Activated CD4-positive, alpha-beta T cell treated with anti-CD3 and anti-CD28 coated beads for 4 hours (primary cell): ENCODE measurements at places on chromosomes 2 and 18.

DNA sequence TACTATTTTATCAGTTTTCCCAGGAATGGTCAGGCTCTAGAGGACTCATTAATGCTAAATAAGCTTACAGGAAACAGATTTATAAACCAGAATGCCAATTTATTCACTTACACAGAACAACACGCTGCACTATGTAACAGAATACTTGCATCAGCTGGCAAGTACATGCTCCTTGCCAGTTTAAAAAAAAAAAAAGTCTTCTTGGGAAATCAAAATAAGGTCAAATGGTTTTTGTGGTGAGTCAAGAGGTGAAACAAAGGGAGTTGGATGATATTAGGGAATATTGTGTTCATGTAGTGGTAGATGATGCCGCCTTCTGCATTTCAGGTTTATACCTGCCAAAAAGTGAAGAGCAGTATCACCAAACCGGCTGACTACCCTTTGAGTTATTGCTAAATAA lies 1322.1 kb upstream of the ZEB2 start:
- no peak for DNase-seq

- no peak for DNase-seq
Measured at GRCh38 chr2:232731470-232731869, 34.3 kb downstream of the GIGYF2 start.

- DNase-seq = no peak
Measured at GRCh38 chr2:166238176-166238575, 110.4 kb upstream of the SCN1A start.

GRCh38 chr2:4964001-4964540 lies 728.1 kb upstream of the SOX11 start:
- DNase-seq = no peak

- no peak for DNase-seq
Measured at GRCh38 chr2:6523476-6523875, 342.2 kb downstream of the CMPK2 start.

DNA sequence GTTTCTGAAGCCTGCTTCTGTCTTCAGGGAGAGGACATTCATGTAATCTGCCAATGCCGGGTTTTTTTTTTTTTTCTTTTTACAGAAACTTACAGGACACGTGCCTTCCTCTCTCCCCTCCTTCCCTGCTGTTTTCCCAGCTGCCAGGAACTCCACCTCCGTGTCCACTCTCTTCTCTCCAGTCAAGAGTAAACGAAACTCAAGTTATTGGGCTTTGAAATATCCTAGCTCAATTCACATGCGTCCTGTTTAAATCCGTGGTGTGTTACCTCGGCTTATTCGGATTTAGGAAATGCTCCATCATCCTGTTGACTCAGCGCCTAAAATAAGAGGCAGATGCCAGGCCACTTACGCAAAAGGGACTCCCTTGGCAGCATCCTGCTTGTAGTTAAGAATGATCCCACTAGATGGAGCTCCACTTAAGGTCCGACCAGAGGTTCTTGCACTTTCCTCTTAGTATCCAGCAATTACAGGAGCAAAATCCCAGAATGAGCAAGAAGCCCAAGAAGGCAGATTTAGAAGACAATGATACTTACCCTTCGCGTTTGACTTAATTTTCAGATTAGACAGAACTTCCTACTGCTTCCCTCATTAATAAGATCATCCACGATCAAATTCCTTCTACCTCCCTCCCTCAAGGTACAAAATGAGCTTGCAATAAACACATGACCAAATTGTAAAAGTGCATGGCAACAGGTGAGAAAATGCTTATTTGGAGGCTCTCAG lies 97.2 kb upstream of the ZCCHC2 start:
- peak; percentile 64 for DNase-seq

DNA sequence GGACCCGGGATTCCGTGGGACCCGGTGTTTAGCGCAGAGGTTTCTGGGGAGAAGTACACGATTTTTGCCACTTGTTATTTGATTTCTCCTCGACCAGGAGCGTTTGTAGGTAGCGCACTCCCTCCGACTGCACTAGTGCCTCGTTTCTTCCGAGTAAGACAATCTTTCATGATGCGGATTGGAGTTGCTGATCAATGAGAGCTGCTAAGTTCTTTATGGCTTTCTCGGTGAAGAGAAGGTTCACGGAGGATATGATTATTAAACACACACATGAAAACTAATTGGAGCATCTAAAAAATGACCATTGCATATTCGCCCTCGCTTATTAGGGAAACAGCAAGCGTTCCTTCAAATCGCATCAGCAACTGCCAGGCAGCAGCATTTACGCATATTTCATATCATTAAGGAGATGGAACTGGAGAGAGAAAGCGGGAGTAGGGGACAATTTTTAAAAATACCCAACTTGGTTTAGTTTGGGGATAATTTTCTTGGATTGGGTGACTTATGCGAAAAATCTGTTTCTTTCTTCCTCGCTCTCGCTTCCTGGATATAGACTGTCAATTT lies 616 bp downstream of the EML6 start:
- no peak for DNase-seq

DNA sequence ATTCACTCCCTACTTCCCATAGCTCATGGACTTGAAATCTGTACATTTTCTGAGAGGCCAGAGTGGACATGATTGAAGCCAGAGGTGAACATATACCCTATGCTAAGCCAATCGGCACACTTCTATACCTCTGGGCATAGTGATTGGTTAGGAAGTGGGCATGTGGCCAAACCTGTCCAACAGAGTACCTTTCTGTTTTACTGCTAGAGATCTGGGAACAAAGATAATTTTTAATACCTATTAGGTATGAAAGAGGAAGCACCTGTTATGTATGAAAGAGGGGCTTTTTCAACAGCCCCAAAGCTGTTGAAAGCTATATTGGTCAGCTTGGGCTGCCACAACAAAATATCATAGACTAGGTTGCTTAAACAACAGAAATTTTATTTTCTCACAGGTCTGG lies 27.7 kb downstream of the METTL8 start:
- no peak for DNase-seq

- no peak for DNase-seq
Measured at GRCh38 chr2:199962203-199962602, 6.8 kb downstream of the MAIP1 start.

DNA sequence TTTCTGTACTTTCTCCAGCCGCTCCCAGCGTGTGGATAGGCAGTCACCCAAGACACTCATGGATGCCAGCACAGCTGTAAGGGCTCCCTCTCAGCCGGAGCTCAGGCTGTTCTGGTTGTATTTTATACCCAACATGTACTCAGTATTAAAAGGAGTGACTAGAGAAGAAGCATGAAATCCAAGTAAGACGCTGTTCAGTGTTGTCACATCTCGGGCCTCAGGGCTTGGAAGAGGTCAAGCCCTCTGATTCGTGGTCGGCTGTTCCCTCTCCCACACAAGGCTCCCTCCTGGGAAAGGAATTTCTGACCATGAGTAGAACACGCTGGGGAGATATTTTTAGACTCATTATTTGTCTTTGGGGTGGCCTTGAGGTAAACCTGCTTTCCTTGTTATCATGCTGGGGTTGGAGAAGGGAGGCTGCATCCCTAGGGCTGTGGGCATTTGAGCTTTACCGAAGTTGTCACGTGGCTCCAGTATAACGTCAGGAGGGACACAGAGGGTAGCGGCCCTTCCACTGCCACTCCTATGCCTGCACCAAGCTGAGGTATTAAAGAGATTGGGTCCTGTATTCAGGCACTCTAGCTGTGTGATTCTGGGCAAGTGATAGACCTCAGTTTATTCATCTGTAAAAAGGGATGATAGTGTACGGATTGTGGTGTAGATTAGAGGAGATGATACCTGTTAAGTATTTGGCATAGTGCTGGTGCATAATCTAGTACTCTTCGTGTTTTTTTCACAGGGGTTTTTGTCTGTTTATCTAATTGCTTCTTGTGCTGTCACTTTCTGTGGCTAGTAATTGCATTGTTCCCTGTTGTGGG lies 34.1 kb downstream of the HK2 start:
- no peak for DNase-seq

DNA sequence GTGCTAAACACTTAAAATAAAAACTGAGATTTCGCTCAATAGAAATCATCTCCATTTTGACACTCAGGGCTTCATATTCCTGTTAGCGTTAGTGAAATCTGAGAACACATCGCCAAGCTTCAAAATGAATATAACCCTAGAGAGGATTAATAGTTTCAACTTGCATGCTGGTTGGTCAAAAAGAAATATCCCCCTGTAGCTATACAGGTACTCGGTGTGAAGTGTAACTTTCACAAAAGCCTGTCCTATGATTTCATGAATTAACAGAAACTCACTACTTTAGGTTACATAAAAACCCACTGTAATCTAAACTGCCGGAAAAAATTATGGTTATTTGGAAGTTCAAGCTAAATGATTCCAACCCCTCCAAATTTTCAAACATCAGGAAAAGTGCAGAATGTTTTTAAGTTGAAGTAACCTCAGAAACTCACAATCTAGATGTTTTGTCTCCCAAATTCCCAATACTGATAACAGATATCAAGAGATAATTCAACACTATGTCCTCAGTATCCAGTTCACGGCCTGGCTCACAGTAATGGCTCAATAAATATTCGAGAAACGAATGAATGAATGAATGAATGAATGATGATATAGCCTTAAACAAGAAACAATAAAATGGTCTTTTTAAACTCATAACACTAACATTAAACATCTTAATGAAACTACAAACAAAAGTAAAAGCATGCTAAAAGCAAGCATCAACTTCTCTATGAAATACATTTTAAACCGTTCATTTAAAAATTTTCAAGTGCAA lies 2.5 kb downstream of the TLK1 start:
- DNase-seq = no peak

- DNase-seq = no peak
Measured at GRCh38 chr2:231300020-231300721, 95.3 kb upstream of the B3GNT7 start.

GRCh38 chr2:136010126-136010525 lies 24.7 kb upstream of the DARS1 start:
- no peak for DNase-seq

- DNase-seq = no peak
Measured at GRCh38 chr2:64637000-64637635, 16.6 kb downstream of the SERTAD2 start.

DNA sequence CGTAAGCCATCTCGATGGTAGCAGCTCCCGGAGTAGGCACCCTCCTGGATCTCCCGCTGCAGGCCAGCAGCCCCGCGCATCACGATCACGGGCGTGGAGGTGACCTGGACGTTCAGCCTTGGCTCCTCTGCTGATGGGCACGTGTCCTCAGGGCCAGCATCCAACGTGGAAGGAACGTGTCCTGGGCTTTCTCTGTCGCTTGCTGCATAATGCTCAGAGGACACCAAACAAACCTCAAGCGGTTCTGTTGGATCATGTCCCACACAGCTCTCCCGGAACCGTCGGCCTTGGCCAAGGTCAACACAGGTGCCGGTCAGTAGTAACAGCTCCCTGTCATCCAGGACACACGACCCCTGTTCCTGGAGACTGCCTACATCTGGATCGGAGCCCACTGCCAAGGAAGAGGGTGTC lies 23.1 kb downstream of the PASK start:
- no peak for DNase-seq

GRCh38 chr2:48235076-48235475 lies 294.9 kb upstream of the STON1 start:
- DNase-seq = no peak

DNA sequence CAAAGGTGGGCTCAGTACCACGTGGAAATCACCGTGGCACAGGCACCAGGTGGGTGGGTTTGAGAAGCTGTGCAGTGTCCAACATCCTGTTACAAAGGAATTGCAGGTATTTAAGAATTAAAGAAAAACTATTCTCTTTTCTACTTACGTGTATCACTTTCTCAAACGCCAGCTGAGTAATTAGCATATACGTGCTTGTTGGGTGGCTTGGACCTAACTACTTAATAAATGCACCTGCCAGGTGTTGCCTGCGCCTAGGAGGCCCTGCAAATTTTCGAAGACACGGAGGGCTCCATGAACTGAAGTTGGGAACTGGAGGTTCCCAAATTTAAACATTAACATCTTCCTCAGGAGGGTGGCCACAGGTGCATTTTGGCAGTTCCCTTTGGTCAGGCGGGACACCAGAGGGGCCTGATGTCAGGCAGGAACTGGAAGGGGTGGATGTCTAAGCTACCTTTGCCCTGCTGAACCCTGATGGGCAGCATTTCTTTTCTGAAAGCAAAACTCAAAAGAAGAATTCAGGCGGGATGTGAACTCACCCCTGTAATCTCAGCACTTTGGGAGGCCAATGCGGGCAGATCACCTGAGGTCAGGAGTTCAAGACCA lies 84.8 kb downstream of the HS6ST1 start:
- no peak for DNase-seq

DNA sequence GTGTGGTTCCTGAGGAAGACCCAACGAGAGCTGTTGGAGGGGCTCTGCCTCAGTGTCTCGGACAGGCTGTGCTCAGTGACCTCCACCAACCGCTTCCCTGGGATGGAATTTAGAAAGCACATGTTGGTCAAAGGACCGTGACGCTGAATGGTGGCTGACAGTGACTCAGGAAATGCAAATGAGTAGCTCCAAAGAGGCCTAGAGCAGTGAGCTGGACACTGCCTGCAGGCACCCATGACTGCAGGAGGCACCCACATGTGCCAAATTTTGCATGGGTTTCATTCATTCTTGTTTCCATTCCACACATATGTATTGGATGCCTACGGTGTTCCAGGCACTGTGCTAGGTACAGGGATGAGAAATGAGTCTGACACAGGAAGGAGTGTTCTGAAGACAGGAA lies 46.4 kb downstream of the ACKR3 start:
- no peak for DNase-seq

- no peak for DNase-seq
Measured at GRCh38 chr18:51721388-51721787, 523.9 kb upstream of the MEX3C start.

GRCh38 chr2:68458981-68459380 lies 8.1 kb downstream of the FBXO48 start:
- DNase-seq = no peak

DNA sequence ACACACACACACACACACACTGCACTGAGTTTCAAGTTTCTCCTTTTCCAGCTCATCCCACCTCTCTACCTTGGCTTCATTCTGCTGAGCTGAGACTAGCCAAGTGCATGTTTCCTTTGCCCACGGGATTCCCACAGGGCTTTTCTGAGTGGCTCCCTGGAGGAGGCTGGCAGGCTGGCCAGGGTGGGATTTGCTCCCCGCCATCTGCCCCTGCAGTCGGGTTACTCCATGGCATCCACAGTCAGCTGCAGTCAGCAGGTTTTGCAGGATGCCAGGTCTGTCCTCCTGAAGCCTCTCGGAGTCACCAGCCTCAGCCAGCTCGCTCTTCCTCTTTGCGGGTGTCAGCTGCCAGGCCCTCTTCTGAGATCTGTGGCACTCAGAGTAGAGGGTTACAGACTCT lies 783.7 kb upstream of the SOX11 start:
- no peak for DNase-seq

GRCh38 chr18:60082282-60082681 lies 182.5 kb downstream of the PMAIP1 start:
- no peak for DNase-seq

GRCh38 chr18:67385455-67385854 lies 131.1 kb downstream of the DSEL start:
- DNase-seq = no peak

- no peak for DNase-seq
Measured at GRCh38 chr2:224211181-224211480, 172.0 kb upstream of the SERPINE2 start.

- DNase-seq = no peak
Measured at GRCh38 chr2:105042189-105042588, 4.3 kb downstream of the MRPS9 start.
